ENCODE measurements at places on chromosomes 2 and 18.
A peak's percentile ranks its signal among the peaks of the same experiment; 100 is the strongest.

GRCh38 chr18:23311351-23312121 is 141.6 kb upstream of the RIOK3 start:
- no peak for DNase-seq

DNA sequence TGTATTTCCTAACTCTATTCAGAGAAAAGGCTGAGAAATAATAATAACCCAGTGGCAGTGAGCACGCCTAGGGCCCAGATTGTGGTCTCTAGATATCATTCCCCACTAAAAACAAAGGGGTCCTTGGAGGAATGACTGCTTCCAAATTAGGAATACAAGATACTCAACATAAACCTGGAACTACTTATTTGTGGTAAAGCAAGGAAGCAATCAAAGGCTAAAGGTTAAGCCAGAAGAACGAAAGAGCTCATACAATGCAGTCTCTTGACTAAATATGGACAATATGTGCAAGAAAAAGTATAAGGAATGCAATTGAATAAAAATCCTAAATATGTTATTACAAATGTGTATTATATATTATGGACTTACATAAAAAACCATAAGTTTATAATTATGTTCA is 253.5 kb upstream of the NRP2 start:
- no peak for DNase-seq

DNA sequence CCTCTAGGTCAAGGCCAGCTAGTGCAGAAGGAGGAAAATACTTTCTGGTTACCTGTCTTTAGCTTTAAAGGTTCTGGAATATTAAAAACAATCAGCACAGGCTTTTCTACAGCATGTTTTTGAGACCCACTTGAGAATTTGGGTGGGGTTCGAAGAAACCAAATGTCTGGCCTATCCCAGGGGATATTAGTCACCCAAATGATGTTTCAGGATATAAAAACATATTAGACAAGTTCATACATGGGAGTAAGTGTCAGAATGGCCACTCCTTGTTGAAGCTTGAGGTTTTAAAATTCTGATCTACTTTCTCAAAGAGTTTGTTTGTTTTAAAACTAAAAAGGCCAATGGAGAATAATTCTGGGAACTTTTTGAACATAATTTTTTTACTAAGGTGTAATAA is 158.6 kb upstream of the DLX2 start:
- DNase-seq: no peak

DNA sequence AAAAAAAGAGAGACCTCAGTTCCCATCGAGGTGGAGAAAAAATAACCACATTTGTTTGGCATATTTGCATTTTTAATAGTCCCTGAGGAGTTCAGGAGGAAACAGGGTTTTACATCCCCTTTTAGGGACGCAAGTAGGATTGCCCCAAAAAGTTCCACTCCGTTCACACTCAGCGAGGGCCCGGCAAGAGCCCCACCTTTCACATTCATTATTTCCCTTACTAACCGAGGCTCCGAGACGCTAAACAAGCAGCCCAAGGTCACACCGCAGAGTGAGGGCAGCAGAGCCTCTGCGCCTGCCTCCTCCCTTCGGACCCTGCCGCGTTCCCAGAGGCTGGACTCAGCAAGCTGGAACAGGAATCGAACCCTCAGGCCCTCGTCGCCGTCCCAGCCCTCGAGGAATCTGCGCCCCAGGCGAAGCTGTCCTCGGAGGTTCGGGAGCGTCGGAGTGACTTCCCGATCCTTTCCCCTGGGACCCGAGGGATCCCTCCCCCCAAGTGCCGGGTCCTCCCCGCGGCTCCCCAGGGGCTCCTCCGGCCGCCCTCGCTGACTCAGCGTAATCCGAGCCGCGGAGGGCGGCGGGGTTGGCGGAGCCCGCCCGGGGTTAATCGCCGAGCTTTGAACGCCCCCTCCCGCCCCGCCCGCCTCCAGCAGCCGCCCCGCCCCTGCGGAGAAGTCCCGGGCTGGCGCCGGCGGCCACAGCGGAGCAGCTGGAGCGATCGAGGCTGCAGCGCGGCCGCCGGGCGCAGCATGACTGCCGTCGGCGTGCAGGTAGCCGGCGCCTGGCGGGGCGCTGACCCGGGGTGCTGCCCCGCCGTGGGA is at the start of gene TMEM37:
Gene TMEM37, plus strand, starts transcription at position 700 of the 821 bp plus-strand sequence. Its CDS starts 50 bp downstream, at position 750.
- DNase-seq: peak; percentile 37

- DNase-seq: no peak
These were observed 633.2 kb upstream of the PKDCC start for GRCh38 chr2:41414486-41415230.

DNA sequence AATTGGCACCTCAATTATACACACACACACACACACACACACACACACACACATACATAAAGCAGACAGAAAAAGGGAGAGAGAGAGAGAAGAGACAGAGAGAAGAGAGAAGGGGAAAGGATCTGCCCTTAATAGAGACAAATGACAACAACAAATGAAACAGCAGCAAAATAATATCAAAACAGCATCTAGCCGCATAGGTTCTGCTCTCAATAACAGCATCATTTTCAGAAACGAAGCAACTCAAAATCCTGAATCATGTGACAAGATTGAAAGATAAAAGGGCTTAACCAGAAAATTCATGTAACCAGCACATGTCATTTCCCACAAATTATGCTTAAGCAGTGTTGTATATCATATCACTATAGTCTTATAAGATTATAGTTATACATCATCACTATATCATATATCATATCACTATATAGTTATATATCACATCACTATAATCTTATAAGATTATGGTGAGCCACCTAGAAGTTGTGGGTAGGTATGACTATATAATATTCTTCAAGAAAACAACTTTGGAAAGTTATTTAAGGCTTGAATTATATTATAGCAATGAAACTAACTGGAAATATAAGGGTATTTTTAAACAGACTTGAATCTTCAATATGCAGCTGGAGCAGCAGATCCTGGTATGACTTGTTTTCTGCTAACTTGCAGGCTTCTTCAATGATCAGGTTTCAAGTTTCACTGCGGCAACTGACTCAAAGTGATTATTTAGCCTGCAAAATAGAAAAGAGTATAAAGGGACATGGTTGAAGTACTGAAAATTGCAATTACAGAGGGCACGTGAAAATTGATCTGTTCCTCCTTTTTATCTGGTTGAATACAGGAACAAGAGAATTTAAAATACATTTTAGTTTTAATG is 16.1 kb upstream of the VPS54 start:
- DNase-seq: peak; percentile 62

GRCh38 chr2:240557808-240558207 is at the start of gene ANKMY1:
Gene ANKMY1, minus strand, starts transcription at chr2:240557988. Its CDS starts 653 bp downstream, at chr2:240557335.
- peak; percentile 33 for DNase-seq

DNA sequence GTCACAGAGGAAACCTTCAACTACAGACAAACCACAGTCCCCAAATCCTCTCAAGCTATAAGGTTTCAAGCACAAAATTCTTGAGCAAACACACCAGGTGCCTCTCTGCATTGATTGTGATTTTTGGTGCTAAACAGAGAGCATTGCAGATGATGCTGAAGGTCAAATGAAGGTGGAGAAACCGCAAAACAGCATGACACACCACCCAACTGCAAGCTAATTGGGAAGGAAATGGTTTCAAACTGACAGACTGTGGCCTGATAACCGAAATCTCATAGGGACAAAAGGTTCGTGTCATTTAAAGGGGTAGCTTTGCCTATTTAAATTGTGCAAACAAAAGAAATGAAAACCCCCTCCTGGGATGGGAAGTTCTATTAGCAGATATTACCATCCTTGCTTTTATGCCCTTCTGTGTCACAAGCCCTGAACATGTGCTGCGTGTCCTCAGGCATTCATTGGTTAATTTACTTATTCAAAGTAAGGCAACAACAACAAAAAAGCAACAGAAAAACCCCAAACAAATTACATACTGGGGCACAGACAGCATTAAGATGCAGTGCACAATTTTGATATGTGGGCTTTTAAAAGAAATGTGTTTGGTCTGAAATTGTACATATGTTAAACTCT is 154.9 kb downstream of the AQP4 start:
- DNase-seq: no peak

- DNase-seq: no peak
These were observed 82.0 kb downstream of the THADA start for GRCh38 chr2:43513796-43514195.

DNA sequence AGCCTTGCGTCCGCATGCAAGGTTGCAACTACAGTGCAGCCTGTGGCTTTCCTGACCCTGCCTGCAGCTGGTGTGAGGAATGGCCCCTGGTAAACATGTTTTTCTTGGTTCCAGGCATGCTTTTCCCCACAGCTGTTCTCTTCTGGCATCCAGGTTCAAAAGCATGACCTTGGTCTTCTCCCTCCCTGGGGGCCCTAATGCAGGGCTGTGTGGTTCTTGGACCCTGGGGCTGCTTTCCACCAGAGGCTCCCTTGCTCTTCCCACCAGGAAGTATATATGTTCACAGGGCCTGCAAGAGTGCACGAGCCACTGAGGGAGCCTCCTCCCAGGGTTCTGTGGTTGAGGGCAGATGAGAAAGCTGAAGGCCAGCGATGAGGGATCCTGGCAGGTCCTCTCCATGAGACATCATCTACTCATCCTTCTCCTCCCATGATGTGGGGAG is 125.9 kb downstream of the BCL2L11 start:
- DNase-seq: no peak

- no peak for DNase-seq
These were observed 160.9 kb downstream of the NCKAP5 start for GRCh38 chr2:133407341-133407740.

GRCh38 chr2:25085761-25086560 is 44.1 kb downstream of the EFR3B start:
- DNase-seq: no peak

GRCh38 chr18:49639643-49640391 is 78.0 kb downstream of the LIPG start:
- no peak for DNase-seq

DNA sequence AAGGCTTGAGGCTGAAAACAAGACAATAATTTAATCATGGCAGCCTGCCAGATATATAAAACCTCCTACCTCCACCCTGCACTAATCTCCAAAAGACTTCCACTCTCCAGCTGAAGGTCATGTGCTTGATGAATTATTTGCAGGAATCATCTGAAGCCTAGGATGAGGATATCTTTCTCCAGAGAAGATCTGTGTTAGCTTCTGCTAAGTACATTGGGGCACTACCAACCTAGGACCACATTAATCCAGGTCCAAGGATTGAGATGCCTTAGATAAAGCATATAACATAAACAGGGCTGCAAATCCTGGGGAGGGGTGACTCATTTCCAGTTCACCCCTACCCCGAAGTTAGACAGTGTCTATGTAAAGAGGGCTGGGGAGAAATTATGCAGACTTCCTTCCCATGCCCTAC is 80.5 kb upstream of the FRZB start:
- peak; percentile 82 for DNase-seq

DNA sequence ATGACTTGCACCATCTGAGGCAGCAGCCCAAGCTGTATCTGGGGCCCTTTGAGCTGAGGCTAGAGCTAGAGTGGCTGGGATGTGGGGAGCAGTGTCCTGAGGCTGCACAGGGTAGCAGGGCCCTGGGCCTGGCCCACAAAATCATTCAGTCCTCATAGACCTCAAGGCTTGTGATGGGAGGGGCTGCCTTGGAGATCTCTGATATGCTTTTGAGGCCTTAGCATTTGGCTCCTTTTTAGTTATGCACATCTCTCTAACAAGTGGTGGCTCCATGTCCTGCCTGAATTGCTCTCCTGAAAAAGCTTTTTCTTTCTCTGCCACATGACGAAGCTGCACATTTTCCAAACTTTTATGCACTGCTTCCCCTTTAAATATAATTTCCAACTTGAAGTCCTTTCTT is 11.8 kb upstream of the UGT1A8 start:
- no peak for DNase-seq

GRCh38 chr2:207285473-207285815 is 119.7 kb upstream of the KLF7 start:
- DNase-seq: no peak

DNA sequence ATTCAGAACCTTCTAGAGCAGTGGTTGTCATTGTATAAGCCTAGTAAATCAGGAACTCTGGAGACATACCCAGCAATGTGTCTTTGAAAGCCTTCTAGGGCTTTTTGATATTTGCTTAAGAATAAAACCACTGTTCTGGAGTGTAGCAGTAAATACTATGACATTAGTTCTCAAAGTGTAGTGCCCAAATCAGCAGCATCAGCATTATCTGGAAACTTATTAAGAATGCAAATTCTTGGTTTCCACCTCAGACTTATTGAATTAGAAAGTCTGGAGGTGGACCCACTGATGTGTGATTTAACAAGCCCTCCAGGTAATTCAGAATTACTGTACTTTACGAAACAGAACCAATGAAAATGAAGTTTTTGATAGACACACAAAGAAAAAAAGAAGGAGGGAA is 509.7 kb downstream of the SUCLG1 start:
- no peak for DNase-seq

GRCh38 chr2:46645681-46646162 is 166.4 kb downstream of the TMEM247 start:
- DNase-seq: no peak

GRCh38 chr2:23713351-23713750 is 213.6 kb downstream of the ATAD2B start:
- DNase-seq: no peak

- DNase-seq: no peak
These were observed 151.6 kb downstream of the CSRNP3 start for GRCh38 chr2:165621086-165621560.

DNA sequence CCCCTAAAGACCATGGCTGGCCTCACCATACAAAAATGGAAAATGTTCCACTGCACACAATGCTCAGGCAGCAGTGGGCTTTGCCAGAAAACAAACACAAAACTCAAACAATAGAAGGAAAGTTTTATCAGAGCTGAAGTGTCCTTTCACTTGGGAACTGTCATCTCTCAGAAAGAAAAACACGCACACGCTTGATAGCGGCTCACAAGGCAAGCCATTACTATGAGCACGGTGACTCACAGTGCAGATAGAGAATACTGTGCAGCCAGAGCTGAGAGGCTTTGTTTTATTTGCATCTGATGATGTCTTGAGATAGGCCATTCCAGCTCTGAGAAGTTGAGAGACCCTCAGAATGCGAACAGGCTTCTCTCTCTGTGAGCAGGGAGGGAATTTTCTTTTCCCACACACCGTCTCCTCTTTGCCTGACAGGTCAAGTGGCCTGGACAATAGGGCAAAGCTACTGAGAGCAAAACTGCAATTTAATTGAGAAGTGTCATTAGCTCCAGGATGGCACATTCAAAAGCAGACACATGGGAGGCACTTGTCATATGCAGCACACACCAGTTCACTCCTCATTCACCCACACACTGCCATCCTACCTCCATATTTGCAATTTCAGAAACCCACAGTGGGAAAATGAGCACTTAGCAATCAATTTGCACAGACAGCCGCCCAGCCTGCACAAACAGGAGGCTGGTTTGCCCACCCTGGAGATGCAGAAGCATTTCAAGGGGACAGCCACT is 236.6 kb downstream of the SS18 start:
- DNase-seq: peak; percentile 11

DNA sequence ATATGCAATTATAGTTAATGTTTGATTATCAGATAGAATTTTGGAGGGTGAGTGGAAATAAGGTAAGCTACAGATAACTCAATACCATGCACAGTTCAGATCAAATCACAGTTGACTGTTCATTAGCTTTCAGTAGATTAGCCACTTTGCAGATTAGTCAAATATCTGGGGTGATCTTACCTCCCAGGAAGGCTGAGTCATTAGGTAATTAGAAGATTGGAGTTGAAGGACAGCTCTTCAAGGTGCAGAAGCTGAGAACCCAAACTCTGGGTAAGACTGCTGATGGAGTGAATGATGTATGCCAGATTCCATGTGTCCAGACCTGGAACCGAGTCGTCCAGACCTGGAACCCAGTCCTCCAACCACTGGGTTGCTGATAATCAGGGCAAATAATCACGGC is 262.8 kb upstream of the UBE2E3 start:
- DNase-seq: no peak

Measured in NCI-H2227 treated with DMSO at 0.1 percent for 48 hours (cell line).